ENCODE measurements at places on chromosomes 5 and 9. TPM values are rescaled to one million over a fixed set of nuclear protein-coding genes. Genes with fewer than 3 reads are reported as not detected.
A peak's percentile ranks its signal among the peaks of the same experiment; 100 is the strongest.

TEX48 gene
- total RNA-seq, result not detected

PCDHA10 gene
- 10.7 TPM for total RNA-seq

PCDHGA11 gene
- total RNA-seq, result 2.7 TPM

CNTRL gene
- total RNA-seq, result 11.6 TPM

CDH18 gene
- 0.61 TPM for total RNA-seq

KIF20A gene
- total RNA-seq, result 65.2 TPM

PCDHB12 gene
- total RNA-seq, result 2.3 TPM

DAPK1 gene
- total RNA-seq, result 79.4 TPM

PCA3 gene
- total RNA-seq, result not detected

FOXD1 gene
- 0.31 TPM for total RNA-seq

RANBP6 gene
- 19.1 TPM for total RNA-seq

DNA sequence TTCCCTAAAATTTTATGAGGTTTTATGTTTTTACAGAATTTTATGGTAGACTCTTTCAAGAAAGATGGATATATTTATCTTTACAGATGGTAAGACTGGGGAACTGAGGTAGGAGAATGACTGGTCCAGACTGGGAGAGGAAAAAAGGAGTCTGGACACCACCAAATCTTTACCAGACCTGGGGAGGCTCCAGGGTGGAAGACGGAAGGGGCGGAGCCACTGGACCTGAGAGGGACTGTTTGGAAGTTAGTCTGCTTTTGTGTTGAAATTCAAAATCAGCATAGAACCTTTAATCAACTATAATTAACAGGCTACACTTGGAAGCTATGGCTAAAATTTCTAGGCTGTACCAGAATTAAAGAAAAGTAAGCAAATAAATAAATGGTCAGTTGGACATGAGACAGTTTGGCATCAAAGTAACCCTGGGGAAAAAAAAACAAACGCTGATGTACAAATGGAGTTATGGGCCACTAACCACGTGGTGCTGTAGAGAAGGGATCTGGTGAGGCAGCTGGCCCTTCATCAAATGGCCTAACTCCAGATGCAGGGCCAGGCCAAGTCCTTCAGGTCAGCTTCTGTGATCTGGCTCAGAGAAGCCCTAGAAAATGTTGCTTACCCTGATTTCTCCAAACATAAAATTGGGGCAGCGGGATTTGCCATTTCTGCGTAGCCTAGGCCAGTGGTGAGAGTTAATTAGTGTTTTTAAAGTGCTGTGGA lies 155.1 kb downstream of the ARSB start:
- DNase-seq, result no peak
- H3K36me3 ChIP-seq, result peaks cover 4% of the 10 kb centered on the region
- H3K27ac ChIP-seq, result no peak overlapping the region
- no peak overlapping the region for H3K4me3 ChIP-seq
- no peaks in the 10 kb centered on the region for H3K4me1 ChIP-seq

- H3K36me3 ChIP-seq, result peaks cover 16% of the 10 kb centered on the region
- no peak overlapping the region for H3K27ac ChIP-seq
- H3K4me3 ChIP-seq, result no peak overlapping the region
Measured at GRCh38 chr9:128107468-128108268, 19.9 kb downstream of the PTGES2 start.

GRCh38 chr5:157665467-157666070 lies 5.8 kb upstream of the C5orf52 start:
- peaks cover 3% of the 10 kb centered on the region for H3K27me3 ChIP-seq
- no peak overlapping the region for H3K4me3 ChIP-seq
- no peak for DNase-seq

- no peak for DNase-seq
- no peaks in the 10 kb centered on the region for H3K27me3 ChIP-seq
- H3K27ac ChIP-seq, result no peak overlapping the region
- H3K4me3 ChIP-seq, result no peak overlapping the region
- H3K4me1 ChIP-seq, result no peaks in the 10 kb centered on the region
Measured at GRCh38 chr9:135769489-135770202, 67.7 kb downstream of the KCNT1 start.

DNA sequence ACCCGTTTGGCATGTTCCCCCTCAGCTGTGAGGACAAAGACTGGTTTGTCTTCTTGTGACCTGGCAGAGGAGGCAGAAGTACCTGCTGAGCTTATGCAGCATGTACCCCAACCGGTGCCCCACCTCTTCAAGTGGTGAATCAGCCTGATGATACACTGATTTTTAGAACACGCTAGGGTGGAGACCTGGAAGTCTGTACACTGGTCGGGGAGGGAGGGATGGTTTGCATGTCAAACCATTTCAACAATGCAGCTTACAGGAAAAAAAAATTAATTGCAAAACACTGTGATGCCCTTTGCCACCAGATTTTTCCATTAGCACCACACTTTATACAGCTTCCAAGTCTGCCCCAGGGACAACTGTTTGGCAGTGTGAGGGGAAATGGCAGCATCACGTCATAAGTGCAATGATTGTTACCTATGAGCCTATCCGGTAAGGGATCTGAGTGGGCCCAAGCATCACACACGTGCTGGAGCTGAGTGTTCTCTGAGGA lies 155.1 kb upstream of the DMRT1 start:
- H3K36me3 ChIP-seq, result peaks cover 8% of the 10 kb centered on the region
- no peak overlapping the region for H3K27ac ChIP-seq
- H3K27me3 ChIP-seq, result no peaks in the 10 kb centered on the region
- peaks cover 6% of the 10 kb centered on the region for H3K4me1 ChIP-seq
- no peak overlapping the region for H3K4me3 ChIP-seq

DNA sequence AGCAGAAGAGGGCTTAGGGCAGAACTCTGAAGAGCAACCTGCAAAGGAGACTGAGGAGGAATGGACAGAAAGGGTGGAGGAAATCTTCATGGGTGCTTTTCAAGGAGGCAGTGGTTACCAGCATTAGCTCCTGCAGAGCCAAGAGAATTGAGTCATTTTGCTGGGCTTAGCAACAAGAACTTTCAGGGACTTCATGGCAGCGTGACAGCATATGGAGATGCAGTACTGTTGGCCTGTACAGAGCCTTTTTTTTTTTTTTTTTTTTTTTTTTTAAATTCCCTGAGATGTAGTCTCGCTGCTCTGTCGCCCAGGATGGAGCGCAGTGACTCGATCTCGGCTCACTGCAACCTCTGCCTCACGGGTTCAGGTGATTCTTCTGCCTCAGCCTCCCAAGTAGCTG lies 296.0 kb upstream of the DMRT1 start:
- DNase-seq, result no peak
- H3K4me3 ChIP-seq, result no peak overlapping the region
- H3K4me1 ChIP-seq, result peaks cover 2% of the 10 kb centered on the region
- no peak overlapping the region for H3K27ac ChIP-seq
- H3K36me3 ChIP-seq, result no peaks in the 10 kb centered on the region
- H3K27me3 ChIP-seq, result no peaks in the 10 kb centered on the region

- DNase-seq, result no peak
- 0 out of 2 replicates have a peak, but pooled peaks cover 2% of the 10 kb centered on the region for H3K4me1 ChIP-seq
- no peaks in the 10 kb centered on the region for H3K36me3 ChIP-seq
- no peak overlapping the region for H3K4me3 ChIP-seq
- H3K27ac ChIP-seq, result no peak overlapping the region
Measured at GRCh38 chr5:60379907-60380306, 320.1 kb downstream of the DEPDC1B start.

GRCh38 chr5:30539004-30539634 lies 654.4 kb upstream of the CDH6 start:
- peak; percentile 45 for DNase-seq
- H3K4me1 ChIP-seq, result no peaks in the 10 kb centered on the region
- H3K27me3 ChIP-seq, result no peaks in the 10 kb centered on the region
- H3K27ac ChIP-seq, result no peak overlapping the region

DNA sequence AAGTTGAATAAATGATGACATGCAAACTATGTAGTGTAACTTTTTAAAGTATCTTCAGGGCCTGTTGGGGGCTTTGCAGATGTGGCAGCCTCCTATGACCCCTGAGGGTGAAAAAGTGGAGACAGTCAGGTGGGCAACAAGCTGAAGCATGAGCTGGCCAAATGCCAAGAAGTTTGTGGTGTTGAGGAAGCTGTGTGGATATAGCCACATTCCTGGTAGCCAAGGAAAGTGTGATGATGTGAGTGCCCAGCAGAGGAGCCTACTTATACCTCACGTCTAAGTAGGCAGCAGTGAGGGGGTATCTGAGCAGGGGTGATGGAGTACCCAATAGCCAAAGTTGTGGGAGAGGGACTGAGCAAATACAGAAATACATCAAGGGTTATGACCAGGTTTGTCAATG lies 621.2 kb upstream of the CDH6 start:
- H3K27me3 ChIP-seq, result no peaks in the 10 kb centered on the region
- H3K27ac ChIP-seq, result no peak overlapping the region
- H3K4me3 ChIP-seq, result no peak overlapping the region
- no peak for DNase-seq

DNA sequence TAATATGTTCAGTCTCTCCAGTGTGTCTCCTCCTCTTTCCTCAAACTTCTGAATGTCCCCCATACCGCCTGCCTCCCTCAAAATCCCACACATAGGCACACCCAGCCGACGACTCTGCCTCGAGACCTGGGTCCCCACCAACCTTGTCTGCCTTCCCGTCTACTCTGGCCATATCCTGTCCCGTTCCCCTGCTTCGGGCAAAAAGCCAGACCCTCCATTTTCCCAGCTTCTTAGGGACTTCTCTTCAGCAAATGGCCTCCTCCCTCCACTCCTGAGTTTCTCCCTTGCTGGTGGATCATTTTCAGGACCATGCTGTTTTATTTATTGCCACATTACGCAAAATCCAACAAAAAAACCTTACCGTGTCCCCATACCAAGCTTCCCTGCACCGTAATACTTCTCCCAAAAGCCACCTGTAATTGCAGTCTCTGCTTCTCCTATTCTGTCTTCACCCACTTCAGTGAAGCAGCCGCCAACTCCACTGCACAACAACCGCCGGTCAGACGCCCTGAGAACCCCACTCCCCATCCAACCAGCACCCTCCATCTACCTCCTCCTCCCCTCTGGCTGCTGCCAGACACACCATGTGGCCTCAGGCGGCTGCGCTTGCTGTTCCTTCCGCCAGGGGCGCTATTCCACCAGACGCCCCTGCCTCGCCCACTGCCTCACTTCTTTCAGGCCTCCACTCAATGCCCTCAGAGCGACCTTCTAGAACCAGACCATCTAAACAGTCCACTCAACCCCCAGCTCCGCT lies 117.0 kb downstream of the TRPM6 start:
- no peaks in the 10 kb centered on the region for H3K27me3 ChIP-seq
- no peaks in the 10 kb centered on the region for H3K4me1 ChIP-seq
- no peak overlapping the region for H3K27ac ChIP-seq
- H3K36me3 ChIP-seq, result no peaks in the 10 kb centered on the region
- peak overlapping the region; percentile 44 for H3K4me3 ChIP-seq

GRCh38 chr5:18072600-18072999 lies 438.3 kb downstream of the TAF11L14 start:
- no peak overlapping the region for H3K27ac ChIP-seq
- H3K4me3 ChIP-seq, result no peak overlapping the region
- H3K36me3 ChIP-seq, result no peaks in the 10 kb centered on the region
- DNase-seq, result no peak

GRCh38 chr9:2253636-2254580 lies 238.8 kb downstream of the SMARCA2 start:
- DNase-seq, result no peak
- H3K36me3 ChIP-seq, result peaks cover 9% of the 10 kb centered on the region

DNA sequence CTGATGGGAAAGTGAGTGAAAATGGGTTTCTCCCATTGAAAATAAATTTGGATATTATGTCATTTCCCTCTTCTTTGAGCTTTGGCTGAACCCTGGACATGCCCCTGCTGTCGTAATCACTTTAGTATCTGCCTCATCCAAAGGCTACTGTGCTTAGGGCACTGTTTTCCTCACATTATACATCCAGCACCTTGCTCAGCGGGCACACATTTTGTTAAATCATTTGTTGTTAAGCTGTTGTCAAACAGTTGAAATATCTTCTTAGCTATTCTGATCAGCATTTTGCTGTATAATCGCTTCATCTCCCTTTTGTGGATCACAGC lies 352.7 kb upstream of the CD180 start:
- DNase-seq, result no peak
- H3K27ac ChIP-seq, result no peak overlapping the region
- H3K27me3 ChIP-seq, result no peaks in the 10 kb centered on the region
- no peak overlapping the region for H3K4me3 ChIP-seq
- H3K36me3 ChIP-seq, result no peaks in the 10 kb centered on the region

- DNase-seq, result no peak
- H3K4me1 ChIP-seq, result peaks cover 3% of the 10 kb centered on the region
Measured at GRCh38 chr9:19999491-20000057, 210.7 kb upstream of the SLC24A2 start.

DNA sequence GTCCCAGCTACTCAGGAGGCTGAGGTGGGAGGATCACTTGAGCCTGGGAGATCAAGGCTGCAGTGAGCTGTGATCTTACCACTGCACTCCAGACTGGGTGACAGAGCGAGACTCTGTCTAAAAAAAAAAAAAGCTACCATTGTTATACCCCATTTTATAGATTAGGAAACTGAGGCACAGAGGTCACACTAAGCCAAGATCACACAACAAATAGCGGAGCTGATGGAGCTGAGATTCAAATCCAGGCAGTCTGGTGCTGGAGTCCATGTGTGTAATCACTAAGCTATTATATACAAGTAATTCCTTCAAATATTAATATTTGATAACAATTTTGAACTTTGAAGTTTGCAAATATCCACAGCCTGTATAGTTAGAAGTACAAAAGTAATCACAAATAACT lies 6.0 kb upstream of the SLC12A2 start:
- H3K27me3 ChIP-seq, result no peaks in the 10 kb centered on the region
- no peaks in the 10 kb centered on the region for H3K4me1 ChIP-seq
- no peak overlapping the region for H3K27ac ChIP-seq
- DNase-seq, result no peak
- H3K36me3 ChIP-seq, result no peaks in the 10 kb centered on the region

DNA sequence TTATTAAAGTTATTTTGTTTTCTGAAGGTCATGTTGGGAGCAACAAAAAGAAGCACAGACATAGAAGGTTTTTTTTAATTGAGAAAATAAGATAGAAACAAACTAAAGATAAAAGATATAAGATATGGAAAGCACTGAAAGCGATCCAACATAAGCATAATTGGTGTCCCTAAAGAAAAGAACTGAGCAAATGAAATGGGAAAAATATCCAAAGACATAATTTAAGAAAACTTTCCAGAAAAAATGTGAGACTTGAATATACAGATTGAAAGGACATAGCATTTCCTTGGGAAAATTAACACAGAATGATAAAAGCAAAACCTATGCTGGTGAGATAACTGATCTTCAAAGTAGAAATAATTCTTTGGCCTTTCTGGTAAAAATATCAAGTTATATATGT lies 289.3 kb downstream of the KIAA0825 start:
- no peaks in the 10 kb centered on the region for H3K4me1 ChIP-seq
- no peaks in the 10 kb centered on the region for H3K27me3 ChIP-seq
- H3K4me3 ChIP-seq, result no peak overlapping the region
- H3K27ac ChIP-seq, result no peak overlapping the region

Measured in H9 (cell line).